ENCODE measurements at places on chromosomes 2 and 18.

DNA sequence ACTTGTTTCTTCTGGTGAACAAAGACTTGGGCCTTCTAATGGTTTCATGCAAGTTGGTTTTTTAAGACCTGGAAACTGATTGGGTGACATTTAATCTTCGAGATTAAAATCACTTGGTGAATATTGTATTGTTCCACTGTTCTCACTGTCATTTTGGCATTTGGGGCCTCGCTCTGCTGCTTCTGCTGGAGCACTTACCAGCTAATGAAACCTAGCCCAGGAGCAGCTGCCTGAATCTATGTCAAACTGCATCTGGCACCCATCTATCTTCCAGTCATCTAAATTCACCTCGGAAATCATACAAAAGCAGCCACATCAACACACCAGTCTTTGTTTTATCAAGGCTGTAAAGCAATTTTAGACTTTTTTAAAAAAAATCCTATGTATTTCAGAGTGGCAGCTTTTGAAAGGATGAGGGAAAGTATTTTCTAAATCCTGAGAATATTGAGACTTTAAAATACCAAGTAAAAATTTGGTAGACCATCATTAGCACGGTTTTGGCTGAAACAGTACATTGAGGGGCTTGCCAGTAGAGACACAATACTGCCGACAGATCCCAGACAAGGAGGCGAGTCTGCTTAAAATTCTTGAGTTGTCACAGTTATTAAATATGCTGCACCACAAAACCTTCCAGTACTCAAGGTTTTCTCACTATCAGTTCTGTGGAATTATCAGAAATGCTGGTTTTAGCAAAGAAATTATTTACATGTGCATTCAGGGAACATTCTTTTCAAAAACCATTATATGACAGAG is 26.1 kb upstream of the SERTAD2 start:
- DNase-seq, result no peak

DNA sequence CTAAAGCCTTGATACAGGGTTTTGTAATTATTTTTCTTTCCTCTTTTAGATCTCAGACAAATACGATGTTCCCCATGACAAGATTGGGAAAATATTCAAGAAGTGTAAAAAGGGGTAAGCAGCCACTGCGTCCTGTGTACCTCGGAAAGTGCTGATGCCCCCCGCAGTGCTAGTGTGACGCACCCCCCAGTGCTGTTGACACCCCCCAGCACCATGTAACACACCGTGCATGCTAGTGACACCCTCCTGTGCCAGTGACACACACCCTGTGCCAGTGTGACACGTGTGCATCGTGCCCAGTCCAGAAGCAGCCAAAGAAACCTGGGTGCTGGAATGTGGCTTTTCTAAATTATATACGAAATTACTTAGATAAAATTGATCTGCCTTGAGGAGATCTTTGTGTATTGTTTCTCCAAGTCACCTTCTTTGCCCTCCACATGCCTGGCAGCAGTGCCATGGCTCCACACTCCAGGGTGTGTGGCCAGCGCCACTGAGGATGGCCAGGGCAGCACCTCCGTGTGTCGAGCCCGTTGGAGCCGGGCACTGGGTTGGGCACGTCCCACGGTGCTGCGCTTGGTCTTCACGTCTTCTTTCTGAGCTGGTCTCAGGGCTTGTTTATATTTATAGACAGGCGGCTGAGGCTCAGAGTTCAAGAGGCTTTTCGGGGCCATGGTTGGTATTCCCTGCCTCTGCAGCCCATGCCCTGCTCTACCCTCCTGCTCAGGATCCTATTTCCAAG is 44.3 kb upstream of the KLF11 start:
- DNase-seq, result no peak

DNA sequence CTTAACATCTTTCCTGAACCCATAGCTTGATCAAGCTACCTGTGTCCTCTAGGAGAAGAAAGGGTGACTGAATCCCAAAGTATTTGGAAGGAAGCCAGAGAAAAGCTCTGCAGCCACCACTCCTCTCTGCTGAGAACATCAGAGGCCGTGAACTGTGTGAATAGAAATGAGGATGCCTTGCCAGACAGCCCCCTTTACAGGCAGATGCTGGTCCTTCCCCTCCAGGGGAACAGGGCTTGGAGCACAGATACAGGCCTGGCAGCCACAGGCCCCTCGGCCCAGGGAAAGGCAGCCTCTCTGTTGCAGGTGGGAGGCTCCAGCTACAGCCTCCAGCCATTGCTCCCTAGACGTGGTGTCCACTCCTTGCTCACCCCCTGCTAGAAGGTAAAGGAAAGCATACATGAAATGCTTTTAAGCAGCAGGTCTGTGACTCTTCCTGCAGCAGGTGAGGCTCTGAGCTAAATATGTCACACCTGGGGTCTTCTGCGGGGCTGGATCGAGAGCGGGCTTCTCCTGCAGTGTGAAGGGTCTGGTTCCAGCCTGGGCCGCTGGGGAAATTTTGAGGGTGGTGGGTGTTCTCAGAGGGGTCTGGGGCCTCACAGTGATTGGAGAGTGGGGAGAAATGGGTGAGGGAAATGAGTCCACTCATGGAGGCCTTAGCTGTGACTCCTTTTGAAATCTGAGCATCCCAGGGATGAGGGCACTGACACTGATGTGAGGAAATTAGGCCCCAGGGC is 234.0 kb downstream of the KLHL29 start:
- DNase-seq, result no peak

DNA sequence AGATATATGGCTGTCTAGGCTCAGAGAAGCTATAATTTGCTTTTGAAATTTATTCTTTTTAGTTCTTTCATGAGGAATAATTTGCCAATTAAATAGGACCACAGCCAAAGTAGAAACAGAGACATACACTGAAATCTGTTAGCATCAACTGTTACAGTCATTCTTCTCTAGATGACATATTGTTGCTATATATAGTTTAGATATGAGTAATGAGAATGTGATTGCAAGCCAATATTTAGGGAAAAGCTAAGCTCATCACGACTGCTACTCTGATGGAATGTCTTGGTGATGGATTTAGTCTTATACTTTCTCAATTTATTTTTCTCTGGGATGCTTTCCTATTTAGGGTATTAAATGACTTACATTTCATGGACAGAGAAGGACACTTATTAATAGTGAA is 259.1 kb downstream of the LNPK start:
- DNase-seq, result no peak

- no peak for DNase-seq
These were observed at the start of gene CSRNP3 for GRCh38 chr2:165469417-165469816. Gene CSRNP3 (plus strand): TSS chr2:165469698. CDS start chr2:165595066, 125,368 bp downstream.
